Glomerular endothelial cell (primary cell): ENCODE measurements at places on chromosomes 11 and 22.

- peak; percentile 22 for DNase-seq
Observed at GRCh38 chr11:27116684-27117083, 76.1 kb downstream of the BBOX1 start.

- no peak for DNase-seq
Observed at GRCh38 chr22:19987394-19988306, 29.0 kb downstream of the ARVCF start.

GRCh38 chr11:74306435-74307175 lies 4.8 kb downstream of the P4HA3 start:
- no peak for DNase-seq

GRCh38 chr22:40203572-40203971 lies 25.8 kb downstream of the TNRC6B start:
- DNase-seq, result no peak

DNA sequence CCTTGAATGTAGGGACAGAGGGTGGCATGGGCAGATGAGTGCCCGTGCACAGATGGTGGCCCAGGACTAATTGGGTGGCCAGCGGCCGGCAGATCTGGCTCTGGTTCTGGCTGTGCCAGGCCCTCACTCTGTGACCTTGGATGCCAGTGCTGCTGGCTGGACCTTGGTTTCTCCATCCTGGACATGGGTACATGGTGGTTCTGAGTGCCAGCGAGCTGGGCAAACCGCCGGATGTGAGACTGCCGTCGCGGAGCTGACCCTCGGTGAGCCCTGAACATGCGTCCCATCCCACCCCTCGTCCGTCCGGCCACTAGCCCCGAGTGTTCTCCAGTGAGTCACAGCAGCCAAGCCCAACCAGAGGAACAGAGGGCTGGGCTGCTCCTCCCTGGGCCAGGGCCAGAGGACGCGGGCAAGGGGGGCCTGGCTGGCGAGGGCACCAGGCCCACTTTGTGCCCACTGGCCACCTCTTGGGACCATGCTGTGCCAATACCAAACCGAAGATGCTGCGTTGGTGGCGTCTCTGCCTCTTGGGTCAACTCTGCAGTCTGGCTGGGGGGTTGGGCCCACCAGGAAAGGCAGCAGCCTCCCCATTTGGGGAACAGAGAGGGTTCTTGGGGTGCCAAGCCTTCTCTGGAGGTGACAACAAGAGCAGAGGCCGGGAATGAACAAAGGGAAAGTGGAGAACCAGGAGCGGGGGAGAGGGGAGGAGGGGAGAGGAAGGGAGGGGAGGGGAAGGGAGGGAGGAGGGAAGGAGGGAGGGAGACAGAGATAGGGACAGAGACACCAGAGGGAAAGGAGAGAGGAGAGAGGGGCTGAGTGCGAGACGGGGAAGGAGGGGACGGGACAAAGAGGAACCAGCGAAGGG lies 10.7 kb downstream of the LSP1 start:
- DNase-seq, result no peak

DNA sequence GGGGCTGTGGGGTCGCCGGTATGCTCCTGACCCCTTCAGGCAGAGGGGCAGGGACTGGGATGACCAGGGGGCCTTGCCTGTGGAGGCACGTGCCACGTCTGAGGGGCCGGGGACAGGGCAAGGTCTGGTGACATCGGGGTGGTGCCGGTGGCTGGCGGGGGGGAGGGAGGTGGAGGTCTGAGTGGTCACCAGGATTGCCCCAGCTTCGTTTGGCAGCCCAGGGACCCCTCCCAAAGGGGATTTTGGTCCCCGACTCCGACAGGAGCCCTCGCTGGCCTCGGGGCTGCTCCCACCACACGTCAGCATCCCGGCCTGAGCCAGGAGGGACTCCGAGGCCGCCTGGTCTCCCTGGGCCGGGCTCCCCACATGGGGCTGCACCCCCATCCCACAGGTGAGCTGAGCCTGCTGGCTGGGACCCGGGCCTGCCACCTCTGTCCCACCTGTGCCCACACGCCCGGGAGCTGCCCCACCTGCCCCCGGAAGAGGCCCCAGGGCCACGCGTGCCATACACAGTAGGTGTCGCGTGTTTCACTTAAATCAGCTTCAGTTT lies 1.1 kb upstream of the MUC6 start:
- DNase-seq, result no peak

- no peak for DNase-seq
Observed at GRCh38 chr11:119145551-119145950, 3.3 kb upstream of the ABCG4 start.

DNA sequence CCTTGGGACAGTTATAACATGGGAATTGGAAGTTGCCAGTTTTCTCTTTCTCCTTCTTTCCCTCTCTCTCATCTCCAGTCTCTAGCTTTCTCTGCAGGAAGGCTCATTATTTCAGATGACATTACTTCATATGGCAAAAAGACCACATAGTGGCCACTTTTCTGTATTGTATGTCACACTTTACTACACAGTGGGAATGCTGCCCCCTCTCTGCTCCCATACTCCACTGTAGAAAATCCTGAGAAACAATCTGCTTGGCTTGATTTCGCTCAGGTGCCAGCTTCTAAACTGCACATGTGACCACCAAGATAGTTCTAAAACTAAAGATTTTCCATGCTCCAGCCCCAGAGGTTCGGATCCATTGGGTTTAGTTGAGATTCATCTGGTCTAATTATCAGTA lies 860.7 kb upstream of the CCDC90B start:
- DNase-seq, result no peak

DNA sequence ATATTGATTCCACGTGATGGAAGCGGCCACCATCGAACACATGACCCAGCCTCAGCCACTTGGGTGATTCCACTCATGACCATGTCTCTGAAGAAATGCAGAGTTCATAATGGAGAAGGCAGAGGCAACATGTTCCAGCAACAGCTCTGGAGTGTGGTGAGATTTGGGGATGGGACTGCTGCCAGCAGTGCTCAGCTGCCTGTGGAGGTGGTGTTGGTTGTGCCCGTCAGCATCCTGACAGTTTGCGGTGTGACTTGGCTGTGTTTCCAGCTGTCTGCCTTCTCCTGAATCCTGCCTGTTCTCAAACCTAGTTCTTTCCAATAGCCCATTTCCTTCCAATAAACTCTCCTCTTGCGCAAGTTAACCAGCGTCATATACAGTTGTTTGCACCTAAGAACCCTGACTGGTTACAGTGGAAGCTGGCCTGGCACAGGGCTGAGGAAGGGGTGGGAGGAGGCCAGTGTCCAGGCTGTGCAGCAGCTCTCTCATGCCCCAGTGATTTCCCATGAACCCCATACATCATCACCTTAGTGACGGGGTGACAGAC lies 22.0 kb upstream of the OR8B8 start:
- no peak for DNase-seq

GRCh38 chr11:46524201-46524770 lies 69.5 kb downstream of the AMBRA1 start:
- DNase-seq, result no peak

DNA sequence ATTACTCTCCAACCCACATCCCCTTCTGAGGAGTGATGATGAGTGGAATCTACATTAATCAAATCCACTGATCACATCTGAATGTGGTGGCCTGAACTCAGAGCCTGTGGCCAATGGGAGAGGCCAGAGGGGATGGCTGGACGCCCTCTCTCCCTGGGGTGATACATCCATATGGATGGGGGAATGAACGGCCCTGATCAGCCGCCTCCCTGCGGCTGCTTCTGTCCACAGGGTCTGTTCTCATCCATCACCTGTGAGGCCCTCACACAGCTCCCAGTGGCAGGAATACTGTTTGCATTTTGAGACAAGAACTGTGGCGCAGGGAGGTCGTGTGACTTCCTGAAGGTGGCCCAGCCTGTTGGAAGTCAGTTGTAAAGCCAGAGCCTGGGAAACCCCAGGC lies 78.3 kb upstream of the SHISAL1 start:
- DNase-seq, result no peak
